ENCODE measurements at places on chromosomes 4 and X.

DNA sequence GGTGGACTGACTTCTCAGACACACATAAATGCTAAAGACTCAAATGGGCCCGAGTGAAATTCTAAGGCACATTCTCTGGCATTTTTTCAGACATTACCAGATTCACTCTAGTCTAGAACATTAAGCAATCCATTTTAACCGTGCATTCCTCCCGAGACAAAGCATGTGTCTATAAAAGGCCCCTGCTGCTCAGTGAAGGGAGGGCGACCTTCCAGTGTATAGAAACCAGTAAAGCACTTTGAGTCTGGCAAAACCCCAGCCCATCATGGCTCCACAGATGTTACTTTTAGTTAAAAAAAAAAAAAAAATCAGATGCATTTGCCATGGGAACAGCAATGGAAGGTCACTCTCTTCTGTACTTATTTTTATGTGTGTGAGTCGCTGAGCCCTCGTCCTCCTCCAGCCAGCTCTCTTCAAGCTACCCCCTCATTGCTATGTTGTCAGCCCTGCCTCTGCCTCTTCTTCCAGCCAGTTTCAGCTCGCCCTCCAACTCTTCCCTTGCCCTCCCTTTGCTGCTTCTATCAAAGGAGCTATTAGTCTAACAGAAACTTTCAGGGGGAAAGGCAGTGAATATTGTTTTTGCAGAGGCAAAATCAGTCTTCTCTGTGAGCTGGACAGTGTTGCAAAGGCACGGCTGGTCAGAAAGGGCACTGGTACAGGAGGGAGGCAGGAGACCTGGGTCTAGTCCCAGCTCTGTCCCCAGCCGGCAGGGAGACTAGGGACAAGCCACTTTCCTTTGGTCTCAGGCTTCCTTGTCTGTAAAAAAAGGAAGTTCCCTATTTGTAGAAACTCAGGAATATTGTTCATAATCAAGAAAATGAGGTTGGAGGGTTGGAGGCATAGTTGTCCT lies 644.2 kb downstream of the ZNF674 start:
- no peak for DNase-seq

GRCh38 chr4:137213372-137214173 lies 318.7 kb downstream of the PCDH18 start:
- peak; percentile 35 for DNase-seq

- DNase-seq = peak; percentile 91
Measured at GRCh38 chr4:128349921-128350320, 62.3 kb upstream of the PGRMC2 start.

GRCh38 chr4:35952751-35953150 lies 291.6 kb downstream of the ARAP2 start:
- no peak for DNase-seq

All from ELR (cell line).